ENCODE measurements at places on chromosomes 1 and 21.

GRCh38 chr1:177969109-177969508 is 749 bp downstream of the SEC16B start:
- no peak for DNase-seq

DNA sequence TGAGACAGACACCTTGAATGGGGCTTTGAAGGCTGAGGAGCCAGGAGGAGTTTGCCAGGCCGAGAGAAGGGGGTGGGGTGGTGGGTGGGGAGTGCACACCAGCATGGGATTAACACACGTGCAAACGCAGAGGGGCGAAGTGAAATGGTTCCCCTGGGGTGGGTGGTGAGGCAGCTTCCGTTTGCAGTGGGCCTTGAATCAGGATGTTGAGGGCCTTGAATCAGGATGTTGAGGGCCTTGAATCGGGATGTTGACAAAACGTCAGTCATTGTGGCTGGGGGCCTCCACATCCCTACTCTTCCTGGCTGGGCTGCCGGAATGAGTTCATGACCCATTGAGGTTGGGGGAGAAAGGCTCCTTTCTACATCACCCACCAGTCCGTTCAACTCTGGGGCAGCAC is 16.6 kb downstream of the LDLRAP1 start:
- no peak for DNase-seq

DNA sequence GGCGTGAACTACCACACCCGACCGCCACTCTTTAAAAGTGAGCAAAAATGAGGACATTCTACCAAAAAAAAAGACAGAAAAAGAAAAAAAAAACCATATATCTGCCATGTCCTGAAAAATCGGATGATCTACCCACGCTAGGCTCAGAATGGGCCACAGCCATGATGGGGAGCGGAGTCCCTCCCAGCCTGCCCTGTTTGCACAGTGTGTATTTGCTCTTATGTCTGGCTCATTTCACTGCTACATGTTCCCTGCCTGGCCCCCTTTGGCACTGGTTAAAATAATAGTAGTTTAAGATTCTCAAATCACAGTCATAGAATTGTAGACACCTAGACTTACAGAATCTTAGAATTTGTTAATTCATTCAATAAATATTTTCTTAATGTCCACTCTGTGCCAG is 121.9 kb downstream of the PTPRU start:
- DNase-seq, result no peak

DNA sequence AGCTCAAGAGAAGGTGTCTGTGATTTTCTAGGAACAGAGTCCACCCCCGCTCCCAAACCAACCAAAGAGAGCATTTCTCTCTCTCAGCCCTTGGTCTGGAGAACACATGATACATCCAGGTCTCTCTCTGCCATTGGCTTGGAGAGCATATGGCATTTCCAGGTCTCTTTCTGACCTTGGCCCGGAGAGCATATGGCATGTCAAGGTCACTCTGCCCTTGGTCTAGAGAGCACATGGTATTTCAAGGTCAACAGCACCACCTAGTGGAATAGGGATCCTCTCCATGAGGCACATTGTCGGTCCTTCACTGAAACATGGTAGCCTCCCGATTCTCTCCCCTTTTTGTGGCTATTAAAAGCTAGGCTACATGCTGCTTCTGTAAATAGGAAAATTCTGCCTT is 437.7 kb upstream of the OLFM3 start:
- DNase-seq, result peak; percentile 20

GRCh38 chr21:46399129-46399528 is 59.6 kb upstream of the DIP2A start:
- DNase-seq, result no peak

DNA sequence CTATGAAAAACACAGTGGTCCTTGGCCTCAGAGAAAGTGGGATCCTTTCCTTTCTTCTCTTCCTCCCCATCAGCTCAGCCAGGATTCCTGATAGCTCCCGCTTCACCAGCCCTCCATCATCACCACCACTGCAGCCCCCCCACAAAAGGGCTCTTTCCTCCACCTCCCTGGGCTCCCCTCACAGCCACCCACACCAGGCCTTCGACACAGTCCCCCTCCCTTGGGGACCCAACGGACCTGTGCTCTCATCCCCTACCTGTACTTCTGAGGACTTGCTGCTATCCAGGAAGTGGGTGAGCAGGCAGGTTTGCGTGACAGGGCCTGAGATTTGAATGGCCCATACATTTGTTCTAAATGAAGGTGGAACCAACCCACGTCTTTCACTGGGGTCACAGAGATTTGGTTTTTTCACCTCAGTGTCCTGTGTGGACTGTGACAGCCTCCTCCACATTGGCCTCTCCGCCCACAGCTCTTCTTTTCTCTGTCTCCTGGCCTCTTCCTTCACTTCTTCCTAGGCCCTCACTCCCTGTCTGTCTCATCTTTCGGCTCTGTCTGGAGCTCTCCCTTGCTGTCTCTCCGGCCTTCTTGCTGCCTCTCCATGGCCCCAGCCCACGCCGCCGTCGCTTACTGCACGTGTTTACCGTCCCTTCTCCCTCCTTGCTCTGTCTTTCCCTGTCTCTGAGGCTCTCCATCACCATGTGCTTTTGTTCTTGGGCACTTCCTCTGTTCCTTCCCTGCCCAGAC is 238.6 kb downstream of the FOXD2 start:
- DNase-seq, result no peak

GRCh38 chr1:155219592-155220031 is 11.1 kb downstream of the MTX1 start:
- no peak for DNase-seq

DNA sequence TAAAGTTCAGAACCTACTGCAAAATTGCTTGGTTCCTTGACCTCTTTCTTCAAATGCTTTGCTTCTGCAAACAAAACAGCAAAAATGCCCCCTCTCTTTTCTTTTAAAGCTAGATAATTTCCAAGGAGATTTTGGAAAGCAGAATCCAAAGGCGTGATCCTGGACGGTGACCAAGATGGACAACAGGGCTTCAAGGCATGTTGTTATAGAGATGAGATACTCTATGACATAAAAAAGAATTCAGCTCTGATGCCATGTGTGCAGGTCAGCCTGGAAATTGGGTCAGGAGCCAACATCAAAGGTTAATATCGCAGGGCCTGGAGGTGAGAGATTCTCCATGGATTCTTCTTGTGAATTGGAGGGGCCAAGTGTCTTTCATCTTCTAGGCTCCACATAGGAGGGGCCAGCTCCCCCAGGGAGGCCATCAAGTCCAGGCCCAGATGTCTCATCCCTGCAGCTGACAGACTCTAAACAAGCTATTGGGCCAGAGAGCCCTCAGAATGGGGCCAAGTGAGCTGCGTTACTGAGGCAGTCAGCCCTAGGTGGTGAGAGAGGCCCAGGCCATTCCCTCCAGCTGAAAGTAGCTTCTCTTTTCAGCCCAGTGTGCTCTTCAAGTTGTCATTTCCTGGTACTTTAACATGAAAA is 45.5 kb downstream of the NMNAT2 start:
- no peak for DNase-seq

- DNase-seq, result no peak
Observed at GRCh38 chr1:65170511-65171142, 22.6 kb downstream of the AK4 start.

DNA sequence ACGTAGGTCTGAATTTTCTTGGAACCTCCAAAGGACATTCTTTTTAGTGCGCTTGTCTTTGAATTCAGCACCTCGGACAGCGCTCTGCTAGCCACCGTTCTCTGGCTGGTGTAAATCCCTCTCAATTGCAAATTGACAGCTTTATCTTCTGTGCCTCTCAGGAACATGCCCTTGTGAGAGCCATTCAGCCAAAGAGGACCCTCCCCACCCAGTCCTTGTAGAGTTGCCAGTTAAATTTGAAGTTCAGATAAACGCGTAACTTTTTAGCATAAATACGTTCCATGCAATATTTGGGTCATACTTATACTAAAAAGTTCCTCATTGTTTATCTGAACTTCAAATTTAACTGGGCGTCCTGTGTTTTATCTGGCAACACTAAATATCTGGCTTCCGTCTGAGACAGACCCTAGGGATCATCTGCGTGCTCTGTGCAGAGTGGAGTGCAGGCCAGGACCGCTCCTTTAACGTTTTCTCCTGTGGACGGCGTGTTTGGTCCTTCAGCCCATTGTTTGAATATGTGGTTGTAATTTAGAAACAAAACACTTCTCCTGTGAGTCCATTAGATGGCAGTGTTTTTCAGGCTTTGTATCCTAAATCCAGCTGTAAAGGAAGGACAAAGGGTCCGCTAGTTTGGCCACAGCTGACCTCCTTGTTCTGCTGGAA is 7.0 kb downstream of the KCNAB2 start:
- peak; percentile 39 for DNase-seq

Measured in HS-27A (cell line).